ENCODE measurements at places on chromosomes 3 and 15.

GRCh38 chr3:182139627-182140357 lies 428.1 kb downstream of the SOX2 start:
- H3K4me3 ChIP-seq = no peak overlapping the region
- DNase-seq = no peak
- H3K36me3 ChIP-seq = no peaks in the 10 kb centered on the region
- no peaks in the 10 kb centered on the region for H3K27me3 ChIP-seq
- no peak overlapping the region for H3K27ac ChIP-seq

- H3K27me3 ChIP-seq = no peaks in the 10 kb centered on the region
- H3K4me1 ChIP-seq = no peaks in the 10 kb centered on the region
- no peak overlapping the region for H3K27ac ChIP-seq
- no peak overlapping the region for H3K4me3 ChIP-seq
- no peaks in the 10 kb centered on the region for H3K36me3 ChIP-seq
- DNase-seq = no peak
These were observed 502.6 kb upstream of the CBLB start for GRCh38 chr3:106371221-106371970.

DNA sequence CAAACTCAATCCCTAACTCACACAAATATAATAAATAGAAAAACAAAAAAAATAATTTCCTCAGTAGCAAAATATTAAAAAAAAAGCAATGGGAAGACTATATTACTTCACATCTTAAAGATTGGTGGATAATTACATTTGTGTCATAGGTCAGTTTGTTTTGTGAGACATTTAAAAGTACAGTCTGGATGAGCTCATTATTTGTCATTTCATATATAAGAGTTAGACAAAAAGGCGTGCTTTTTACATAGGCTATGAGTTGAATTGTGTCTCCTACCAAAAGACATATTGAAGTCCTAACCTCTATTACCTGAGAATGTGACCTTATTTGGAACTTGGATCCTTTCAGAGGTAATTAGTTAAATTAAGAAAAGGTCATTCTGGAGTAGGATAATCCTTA lies 710.1 kb upstream of the CBLB start:
- H3K27me3 ChIP-seq = no peaks in the 10 kb centered on the region
- no peaks in the 10 kb centered on the region for H3K4me1 ChIP-seq
- H3K27ac ChIP-seq = no peak overlapping the region
- no peak overlapping the region for H3K4me3 ChIP-seq

GRCh38 chr3:25454005-25454927 lies 26.2 kb downstream of the RARB start:
- DNase-seq = no peak
- H3K27ac ChIP-seq = no peak overlapping the region
- no peaks in the 10 kb centered on the region for H3K27me3 ChIP-seq
- H3K4me3 ChIP-seq = no peak overlapping the region
- no peaks in the 10 kb centered on the region for H3K36me3 ChIP-seq
- peaks cover 6% of the 10 kb centered on the region for H3K4me1 ChIP-seq

GRCh38 chr3:175233957-175234940 lies 375.1 kb downstream of the NAALADL2 start:
- no peaks in the 10 kb centered on the region for H3K4me1 ChIP-seq
- DNase-seq = no peak
- H3K36me3 ChIP-seq = no peaks in the 10 kb centered on the region
- H3K27me3 ChIP-seq = no peaks in the 10 kb centered on the region
- no peak overlapping the region for H3K4me3 ChIP-seq

GRCh38 chr3:55654123-55654760 lies 167.1 kb upstream of the WNT5A start:
- no peaks in the 10 kb centered on the region for H3K27me3 ChIP-seq
- H3K27ac ChIP-seq = no peak overlapping the region
- no peak overlapping the region for H3K4me3 ChIP-seq
- no peaks in the 10 kb centered on the region for H3K4me1 ChIP-seq
- no peaks in the 10 kb centered on the region for H3K36me3 ChIP-seq

DNA sequence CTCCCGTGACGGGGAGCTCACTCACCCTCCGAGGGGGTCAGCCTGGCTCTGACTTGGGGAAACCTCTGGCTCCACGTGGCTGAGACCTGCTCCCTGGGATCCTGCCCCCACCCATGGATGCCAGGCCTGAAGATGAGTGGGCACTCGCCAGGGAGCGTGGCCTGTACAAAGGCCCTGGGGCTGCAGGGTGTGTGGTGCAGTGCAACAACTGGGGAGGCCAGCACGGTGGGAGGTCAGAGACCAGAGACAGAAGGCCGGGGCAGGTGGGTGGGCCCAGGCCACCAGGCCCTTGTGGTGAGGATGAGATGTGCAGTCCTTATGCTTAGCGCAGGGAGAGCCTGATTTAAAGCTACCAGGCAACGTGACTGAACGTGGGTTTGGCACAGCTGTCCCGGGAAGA lies 5.0 kb downstream of the DNAJB8 start:
- no peak overlapping the region for H3K27ac ChIP-seq
- no peak for DNase-seq
- H3K4me1 ChIP-seq = no peaks in the 10 kb centered on the region
- no peak overlapping the region for H3K4me3 ChIP-seq
- no peaks in the 10 kb centered on the region for H3K36me3 ChIP-seq
